Renal cortical epithelial cell (primary cell): ENCODE measurements at places on chromosomes 4 and X.

- no peak for DNase-seq
Observed at GRCh38 chr4:35739308-35739707, 505.0 kb downstream of the ARAP2 start.

- peak; percentile 23 for DNase-seq
Observed at GRCh38 chr4:125049711-125050110, 265.0 kb upstream of the FAT4 start.

DNA sequence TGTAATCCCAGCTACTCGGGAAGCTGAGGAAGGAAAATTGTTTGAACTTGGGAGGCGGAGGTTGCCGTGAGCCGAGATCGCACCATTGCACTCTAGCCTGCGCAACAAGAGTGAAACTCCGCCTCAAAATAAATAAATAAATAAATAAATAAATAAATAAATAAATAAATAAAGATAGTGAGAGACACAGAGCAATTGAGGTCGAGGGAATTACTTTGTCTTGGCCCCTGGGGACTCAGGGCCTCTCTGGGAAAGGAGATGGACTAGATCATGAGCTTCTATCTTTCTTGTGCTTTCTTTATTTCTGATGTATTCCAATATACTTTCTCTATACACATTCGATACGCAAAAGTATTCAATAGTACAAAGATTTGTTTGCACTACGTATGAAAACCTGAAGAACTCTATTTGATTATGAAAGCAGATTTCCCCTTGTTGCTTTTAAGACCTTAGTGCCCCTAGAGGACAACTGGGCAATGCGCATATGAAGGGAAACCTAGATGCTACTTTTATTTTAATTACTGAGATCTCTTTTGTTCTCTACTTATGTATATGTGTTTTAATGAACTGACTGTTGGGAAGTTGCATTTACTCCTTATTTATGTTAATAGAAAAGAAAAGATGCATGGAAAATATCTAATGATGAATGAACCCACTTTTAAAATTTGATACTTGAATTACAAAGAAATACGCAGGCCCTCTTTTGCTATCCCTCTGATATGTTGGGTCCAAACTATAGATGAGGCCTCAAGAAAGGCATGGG, 12.8 kb upstream of the ELOVL6 start:
- peak; percentile 68 for DNase-seq

DNA sequence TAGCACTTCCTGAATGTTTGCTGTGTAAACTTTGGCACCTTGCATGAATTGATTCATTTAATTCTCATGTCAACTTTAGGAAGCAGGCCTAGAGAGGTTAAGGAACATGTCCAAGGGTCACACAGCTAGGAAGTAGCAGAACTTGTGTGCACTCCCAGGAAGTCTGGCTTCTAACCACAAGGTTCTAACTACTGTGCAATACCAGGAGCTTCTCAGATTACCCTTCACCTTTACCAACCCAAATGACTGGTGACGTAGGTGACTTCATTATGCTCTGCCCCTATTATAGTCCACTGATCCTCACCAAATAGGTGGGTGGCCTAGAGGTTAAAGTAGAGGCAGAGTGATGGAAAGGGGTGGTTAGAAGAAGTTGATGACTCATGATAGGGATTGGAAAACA, 14.4 kb downstream of the AR start:
- no peak for DNase-seq

DNA sequence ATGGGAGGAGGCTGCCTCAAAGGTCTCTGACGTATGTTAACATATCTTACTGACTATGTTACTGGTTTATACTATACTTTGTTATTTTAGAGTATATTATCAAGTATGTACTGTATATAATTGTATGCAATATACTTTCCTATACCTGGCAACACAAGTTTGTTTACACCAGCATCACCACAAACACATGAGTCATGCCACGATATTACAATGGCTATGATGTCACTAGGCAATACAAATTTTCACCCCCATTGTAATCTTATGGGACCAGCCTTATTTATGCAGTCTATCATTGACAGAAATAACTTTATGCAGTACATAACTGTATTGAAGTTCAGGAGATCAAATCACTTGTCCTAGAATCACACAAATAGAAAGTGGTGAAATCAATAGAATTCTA, 329.9 kb upstream of the SLC7A11 start:
- no peak for DNase-seq

- no peak for DNase-seq
Observed at GRCh38 chr4:4474476-4474875, 67.4 kb downstream of the STX18 start.

DNA sequence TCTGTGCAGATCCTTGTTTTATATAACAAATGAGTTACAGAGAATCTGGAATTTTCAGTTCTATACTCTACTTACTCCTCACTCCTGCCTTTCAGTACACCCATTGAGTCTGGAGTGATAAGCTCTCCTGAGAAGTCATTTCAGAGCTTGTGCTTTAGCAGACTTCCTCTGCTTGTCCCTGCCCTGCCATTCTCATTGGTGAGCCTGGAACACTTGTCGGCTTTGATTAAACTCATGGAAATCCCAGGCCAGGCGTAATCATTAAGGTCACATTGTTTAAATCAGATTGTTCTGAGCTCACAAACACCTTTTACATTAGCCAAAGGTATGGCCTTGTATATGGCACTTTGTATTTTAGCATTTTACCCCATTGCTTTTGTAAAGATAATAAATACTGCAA, 102.7 kb downstream of the CNKSR2 start:
- no peak for DNase-seq

DNA sequence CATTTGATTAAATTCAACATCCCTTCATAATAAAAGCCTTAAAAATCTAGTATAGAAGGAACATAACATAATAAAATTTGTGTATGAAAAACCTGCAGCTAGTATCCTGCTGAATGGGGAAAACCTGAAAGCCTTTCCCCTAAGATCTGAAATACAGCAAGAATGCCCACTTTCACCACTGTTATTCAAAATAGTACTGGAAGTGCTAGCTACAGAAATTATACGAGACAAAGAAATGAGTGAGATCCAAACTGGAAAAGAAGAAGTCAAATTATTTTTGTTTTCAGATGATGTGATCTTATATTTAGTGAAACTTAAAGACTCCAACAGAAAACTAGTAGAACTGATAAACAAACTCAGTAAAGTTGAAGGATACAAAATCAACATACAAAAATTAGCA, 152.9 kb downstream of the RTL3 start:
- DNase-seq = no peak
